ENCODE measurements at places on chromosomes 3 and 15.
A peak's percentile ranks its signal among the peaks of the same experiment; 100 is the strongest.

DNA sequence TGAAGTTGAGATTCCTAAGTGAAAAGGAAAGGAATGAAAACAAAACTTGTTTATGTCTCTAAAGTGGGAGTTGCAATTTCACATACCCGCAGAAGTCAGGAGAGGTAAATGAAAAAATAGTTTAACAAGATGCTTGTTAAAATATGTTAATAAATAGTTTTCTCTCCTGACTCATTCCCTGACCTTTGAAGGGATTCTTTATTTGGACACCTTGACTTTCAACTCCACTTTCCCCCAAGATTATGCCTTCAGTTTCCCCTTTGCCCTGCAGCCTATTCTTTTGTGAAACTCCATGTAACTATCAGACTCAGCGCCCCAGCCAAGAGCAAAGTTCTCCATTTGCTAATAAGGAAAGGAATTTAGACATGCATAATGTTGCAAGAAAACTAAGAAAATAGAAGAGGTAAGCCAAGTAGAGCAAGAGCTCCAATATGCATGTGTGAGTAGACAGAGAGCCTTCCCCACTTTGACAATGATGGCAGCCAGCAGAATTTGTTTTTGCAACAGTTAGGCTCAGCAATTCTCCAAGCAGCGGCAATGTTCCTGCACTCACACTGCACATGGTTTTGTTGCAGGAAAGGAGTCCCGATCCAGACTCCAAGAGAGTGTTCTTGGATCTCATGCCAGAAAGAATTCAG, 61.2 kb downstream of the CD200 start:
- no peak for DNase-seq

GRCh38 chr3:25291481-25291905, 136.6 kb upstream of the RARB start:
- no peak for DNase-seq

GRCh38 chr3:19231792-19232461, 83.6 kb downstream of the KCNH8 start:
- DNase-seq: no peak

DNA sequence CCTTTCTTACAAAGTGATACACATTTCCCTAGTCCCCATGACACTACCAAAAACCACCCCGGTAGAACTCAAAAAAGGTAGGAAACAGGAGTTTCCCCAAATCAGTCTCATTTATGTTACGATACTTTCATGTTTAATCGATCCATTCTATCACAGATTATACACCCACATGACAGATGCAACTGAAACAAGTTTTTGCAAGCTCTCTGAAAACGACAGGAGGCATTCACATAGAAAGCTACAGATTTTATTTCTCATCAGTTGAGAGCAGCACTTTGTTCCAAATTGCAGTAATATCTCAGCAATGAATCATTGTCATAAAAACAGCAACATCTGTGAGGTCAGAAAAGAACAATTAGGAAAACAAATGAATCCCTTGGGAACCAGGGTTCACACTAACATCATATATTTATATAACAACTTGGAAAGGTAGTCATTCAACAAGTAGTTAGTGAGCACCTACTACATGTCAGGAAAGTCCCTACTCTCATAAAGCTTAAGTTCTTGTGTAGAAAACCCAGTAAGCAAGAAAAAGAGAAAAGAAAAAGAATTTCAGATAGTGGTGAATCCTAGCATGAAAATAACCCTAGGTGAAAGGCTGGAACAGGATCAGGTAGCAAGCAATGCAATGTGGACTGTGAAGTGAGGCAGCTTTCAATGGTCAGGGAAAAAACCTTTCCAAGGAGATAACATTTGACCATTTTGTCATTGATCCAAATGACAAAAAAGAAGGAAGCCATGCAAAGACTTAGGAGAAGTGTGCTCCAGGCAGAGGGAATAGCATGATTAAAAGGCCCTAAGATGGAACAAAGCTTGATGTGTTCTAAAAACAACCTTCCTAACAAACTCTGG, 8.3 kb downstream of the PLD1 start:
- no peak for DNase-seq

DNA sequence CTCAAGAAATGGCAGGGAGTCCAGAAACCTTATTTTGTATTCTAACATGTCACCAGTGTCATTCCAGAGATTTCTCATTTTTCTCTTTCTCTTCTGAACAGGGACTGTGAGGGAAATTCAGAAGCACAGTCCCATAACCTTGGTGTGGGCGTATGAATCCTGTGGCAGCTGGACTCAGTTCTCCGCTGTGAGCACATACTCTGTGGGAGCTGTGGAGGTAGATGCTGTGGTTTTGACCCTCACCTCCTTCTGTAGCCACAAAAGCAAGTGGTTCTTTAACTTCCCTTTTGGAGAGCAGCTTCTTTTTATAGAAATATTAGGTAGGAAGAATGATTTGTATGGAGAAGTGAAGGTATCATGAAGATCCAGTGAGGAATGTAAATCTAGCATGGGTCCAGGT, 13.4 kb downstream of the TMEM207 start:
- DNase-seq: no peak

DNA sequence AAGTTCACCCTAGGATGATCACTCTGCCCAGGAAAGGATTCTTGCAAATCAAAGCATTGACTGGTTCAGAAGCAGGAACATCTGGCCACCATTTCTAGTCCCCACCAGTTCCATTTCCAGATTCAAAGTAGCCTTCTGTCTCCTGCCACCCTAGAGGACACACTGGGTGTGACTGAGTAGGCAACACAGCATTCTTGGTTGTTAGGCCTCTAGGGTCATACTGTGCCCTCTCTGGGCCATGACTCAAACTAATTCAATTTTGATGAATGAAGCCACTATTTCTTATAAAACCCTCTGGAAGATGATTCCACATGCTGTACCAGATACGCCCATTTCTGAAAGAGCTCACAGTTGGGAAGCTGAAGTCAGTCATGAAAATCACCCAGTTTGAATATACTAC, 69.7 kb downstream of the WDR76 start:
- no peak for DNase-seq

GRCh38 chr3:178193846-178194245, 342.4 kb upstream of the KCNMB2 start:
- no peak for DNase-seq

DNA sequence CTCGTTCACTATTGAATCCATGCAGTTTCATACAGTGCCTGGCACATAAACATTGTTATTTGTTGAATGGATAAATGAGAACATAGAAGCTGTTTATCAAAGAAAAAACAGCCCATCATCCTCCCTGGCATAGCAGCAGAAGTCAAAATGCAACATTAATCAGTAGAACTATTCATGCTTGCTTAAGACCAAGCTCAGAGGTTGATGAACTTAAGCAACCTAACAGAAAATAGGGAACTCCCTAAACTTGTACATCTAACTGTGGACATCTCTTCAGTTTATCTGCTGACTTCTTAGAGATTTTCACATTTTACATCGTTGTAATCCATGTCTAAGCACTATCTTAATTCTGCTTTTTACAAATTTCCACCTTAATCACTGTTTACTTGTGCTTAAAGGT, 29.2 kb downstream of the SENP8 start:
- no peak for DNase-seq

- DNase-seq: no peak
Observed at GRCh38 chr3:72888546-72889309, 882 bp downstream of the GXYLT2 start.

- no peak for DNase-seq
Observed at GRCh38 chr3:194730365-194730764, 44.7 kb downstream of the FAM43A start.

- no peak for DNase-seq
Observed at GRCh38 chr15:52438047-52438446, 90.6 kb downstream of the MYO5A start.

DNA sequence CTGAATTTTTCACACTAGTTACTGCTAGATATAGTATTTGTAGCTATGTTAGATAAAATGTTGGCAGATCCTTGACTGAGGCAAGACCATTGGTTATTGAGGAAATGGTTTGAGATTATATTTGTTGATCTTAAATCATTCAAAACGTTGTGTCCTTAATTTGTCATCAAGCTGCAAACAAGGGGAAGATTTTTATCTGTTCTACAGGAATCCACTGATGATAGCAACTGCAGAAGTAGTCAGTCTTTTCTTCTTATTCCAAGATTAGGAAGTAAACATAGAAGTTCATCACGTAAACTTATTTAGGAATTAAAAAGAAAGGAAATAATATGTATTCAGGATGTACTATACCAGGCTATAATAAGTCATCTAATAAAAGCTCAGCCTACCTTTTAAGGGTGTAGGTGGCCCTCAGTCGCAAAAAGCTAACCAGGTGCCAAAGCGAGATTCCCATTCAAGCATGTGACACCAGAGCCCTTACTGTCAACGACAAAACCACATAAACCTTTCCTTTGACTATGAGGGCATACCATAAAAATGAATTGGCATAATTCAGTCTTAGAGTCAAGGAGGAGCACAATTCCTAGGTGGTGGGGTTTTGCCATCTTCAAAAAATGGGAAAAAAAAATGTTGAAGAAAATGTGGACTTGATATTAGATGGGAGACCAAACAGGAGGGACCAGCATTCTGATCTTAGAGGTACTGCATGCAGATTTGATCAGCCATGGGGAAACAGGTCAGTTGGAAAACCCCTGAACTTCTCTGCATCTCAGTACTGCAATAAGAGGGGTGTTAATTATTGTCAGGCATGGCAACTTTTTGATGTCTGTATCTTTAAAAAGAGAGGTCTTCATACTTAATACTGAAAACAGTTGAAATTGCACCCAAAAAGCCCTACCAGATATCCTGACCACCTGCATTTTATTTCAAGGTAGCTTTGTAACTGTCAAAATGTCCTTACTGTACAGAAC, 212.5 kb upstream of the UBE2E1 start:
- peak; percentile 32 for DNase-seq

DNA sequence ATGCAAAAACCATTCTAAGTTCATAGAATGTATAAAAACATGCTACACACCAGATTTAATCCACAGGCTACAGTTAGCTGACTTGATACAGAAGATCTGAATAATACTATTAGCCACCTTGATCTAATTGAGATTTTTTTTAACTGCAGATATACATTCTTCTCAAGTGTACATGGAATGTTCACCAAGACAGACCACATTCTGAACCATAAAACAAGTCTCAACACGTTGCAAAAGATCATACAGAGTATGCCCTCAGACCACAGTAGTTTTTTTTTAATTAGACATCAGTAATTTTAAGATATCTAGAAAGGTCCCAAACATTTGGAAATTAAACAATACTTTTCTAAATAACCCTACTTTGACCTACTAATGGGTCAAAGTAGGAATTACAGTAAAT, 83.3 kb downstream of the FGF7 start:
- DNase-seq: no peak

- DNase-seq: peak; percentile 5
Observed at GRCh38 chr3:98326945-98327344, 26.7 kb upstream of the OR5K4 start.

DNA sequence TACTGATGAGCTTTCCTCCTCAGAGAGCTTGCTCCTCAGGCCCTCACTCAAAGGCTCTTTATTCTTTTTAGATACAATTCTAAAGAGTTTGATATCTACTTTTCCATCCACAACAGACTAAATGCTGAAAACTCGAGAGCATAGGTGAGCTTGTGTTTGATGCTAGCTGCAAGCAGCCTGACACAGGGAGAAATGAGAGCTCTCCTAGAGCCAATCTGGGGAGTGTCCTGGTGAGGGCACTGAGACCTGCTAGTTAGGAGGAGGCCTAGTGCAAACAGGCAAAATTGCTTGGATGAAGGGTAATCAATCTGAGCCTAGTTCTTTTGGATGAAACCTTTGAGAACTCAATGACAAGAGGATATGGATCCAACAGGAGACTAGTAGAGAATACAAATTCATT, 300.8 kb downstream of the ZBTB20 start:
- no peak for DNase-seq

GRCh38 chr15:44790215-44790614, 53.9 kb downstream of the TRIM69 start:
- DNase-seq: no peak

- no peak for DNase-seq
Observed at GRCh38 chr3:49756036-49756435, 30.3 kb downstream of the IP6K1 start.

GRCh38 chr15:71752604-71753289, 57.6 kb upstream of the NR2E3 start:
- DNase-seq: peak; percentile 62

DNA sequence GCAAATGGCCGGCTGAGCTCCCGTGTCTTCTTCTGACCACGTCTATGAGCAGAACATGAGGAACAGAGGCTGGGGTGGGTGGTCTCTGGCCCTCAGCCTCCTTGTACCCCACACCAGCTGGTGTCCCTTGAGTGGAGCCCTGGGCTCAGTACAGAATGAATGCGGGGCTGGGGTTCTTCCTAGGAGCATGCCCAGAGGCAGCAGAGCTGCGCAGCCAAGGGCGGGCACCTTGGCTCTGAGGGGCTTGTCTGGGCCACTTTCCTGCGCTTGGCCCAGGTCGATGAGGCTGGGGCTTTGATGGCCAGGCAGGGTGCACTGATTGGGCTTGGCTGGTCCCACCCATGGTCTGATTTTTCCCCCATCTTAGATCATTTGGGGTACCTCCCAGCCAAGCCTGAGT, 6.4 kb downstream of the SCN5A start:
- DNase-seq: no peak

DNA sequence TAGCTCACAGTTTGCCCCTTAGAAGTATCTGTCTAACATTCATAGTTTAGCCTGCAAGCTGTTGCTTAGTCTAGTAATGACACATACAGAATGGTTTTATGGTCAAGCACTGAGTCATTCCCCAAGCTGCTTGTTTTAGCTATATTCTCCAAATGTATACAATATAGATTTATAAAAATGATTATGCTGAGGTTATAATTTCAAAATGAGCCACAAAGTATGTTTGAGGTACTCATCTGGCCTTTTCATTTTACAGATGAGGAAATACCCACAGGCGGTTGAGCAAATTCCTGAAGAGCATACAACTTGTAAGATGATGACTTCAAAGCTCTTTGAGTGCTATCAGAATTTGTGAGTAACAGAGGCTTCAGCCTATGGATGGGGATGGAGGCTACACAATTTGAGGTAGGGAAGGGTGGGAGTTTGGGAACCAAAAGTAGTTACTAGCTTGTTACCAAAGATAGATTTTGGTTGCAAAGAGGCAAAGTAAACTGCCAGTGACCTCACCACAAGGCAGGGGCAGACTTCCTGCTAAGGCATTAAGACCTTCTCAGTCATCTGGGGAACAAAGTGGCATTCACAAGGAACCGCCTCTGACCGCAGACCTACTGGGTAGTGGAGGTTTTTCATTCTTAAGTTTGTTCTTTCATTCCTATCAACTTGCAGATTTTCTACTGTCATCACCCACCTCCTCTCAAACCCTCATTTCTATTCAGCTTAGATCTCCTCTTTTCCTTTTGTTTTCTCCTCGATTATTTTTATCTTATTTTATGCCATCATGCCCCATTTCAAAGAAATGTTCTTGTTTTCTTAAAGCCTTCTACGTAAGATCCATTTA, 257.2 kb upstream of the NECTIN3 start:
- DNase-seq: peak; percentile 10

- DNase-seq: no peak
Observed at GRCh38 chr15:74609938-74610301, 5.7 kb upstream of the CLK3 start.
